ENCODE measurements at places on chromosomes 11 and 22.

DNA sequence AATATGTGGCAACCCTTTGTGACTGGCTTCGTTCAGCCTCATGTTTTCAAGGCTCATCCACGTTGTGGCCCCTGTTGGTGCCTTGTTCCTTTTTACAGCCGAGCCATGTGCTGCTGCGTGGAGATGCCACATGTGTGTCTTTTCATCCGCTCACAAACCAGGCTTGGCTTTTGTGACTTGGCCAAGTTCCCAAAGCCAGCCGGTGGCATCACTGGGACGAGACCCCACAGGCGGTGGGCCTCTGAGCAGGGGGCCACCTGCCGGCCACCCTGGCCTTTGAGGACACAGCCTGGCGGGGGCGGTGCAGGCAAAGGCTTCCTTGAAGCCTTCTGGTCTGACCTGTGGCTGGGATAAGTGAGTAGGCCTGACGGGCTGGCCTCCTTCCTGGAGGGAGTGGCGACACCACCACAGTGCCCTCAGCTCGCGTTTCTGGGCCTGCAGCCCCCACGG lies 10.5 kb downstream of the GRK2 start:
- no peak for DNase-seq

GRCh38 chr11:67523556-67524479 lies 572 bp upstream of the CABP2 start:
- DNase-seq: no peak

DNA sequence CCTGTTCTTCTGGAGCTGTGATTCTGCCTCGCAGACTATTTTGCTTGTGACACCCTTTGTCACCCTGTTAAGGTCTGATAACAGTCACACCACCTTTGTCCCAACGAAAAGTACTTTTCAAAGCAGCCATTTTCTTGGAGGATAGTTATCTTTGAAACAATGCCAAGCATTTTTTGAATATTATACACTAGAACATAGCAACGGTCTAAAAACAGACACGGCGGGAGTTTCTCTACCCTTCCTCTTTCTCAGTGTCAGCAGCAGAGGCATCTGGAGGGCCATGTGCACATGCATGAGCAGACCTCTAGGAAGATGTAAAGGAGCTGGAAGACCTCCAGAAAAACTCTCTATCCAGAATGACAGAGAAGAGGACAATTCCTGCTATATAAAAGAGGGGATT lies 86.5 kb downstream of the TRPC6 start:
- no peak for DNase-seq

GRCh38 chr11:67700141-67700540 lies 25.7 kb upstream of the ALDH3B2 start:
- no peak for DNase-seq

DNA sequence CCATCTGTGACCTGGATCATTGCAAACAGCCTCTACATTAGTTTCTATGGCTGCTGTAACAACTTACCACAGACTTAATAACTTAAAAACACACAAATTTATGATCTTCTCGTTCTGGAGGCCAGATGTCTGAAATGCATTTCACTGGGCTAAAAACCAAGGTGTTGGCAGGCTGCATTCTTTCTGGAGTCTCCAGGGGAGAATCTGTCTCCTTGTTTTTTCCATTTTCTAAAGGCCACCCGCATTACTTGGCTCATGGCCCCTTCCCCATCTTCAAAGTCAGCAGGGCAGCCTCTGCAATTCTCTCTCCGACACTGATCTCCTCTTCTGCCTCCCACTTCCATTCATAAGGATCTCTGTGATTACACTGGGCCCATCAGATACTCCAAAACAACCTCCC lies 11.6 kb downstream of the SCGB1A1 start:
- no peak for DNase-seq

GRCh38 chr11:29166306-29166705 lies 850.5 kb downstream of the KCNA4 start:
- DNase-seq: no peak

DNA sequence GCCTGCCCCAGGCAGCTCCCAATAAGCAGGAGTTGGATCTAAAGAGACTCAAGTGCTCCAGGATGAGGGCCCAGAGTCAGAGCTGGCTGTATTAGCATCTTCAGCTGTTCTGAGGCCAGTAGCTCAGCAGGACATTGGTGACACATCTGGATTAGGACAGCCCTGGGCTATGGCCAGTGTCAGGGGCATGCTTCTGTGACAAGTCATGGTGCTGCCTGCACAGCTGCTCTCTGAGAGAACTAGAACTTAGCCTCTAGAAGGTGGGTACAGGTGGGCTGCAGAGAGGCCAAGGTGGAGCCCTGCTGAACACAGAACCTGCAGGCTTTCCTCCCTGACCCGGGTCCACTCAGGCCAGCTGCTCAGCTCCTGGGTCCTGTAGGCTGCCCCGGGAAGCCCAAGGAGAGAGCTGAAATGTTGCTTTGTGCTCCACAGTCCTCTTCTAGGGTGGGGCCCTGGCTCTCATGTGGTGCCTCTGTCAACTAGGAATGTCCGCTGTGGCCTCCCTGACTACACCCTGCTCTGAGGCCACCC lies 426.9 kb downstream of the SOX6 start:
- DNase-seq: no peak

DNA sequence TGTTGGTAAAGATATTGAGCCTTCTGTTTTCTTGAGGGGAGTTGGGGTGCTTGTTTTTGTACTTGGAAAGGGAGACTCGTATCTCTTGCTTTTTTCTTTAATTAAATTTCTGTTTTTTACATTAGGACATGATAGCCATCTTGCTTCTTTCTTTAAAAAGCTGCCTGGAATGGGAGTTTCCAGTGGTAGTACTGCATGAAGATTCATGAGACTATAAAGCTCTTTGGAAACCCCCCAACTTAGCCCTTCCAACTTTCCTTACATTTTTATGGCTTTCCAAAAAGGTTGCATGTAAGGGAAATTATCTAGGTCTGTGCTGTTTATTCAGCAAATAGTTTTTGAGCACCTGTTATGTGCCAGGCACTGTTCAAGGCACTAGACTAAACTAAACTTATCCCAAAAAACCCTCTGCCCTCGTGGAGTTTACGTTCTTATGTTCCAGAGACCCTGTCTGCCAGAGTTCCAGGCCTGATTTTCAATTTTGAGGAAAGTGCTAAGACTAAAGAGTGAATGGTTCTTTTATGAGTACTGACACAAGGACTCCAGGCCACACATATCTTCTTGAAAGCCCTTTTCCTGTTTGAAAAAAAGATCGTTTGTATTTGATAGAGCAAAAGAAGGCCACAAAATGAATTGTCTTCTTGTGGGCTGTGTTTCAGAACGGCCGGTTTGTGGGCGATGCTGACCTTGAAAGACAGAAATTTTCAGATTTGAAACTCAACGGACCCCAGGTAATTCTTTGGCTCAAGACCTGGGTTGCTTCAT lies 31.9 kb downstream of the CTNND1 start:
- no peak for DNase-seq

- DNase-seq: no peak
Observed at GRCh38 chr11:1699771-1700170, 2.8 kb downstream of the KRTAP5-6 start.

- no peak for DNase-seq
Observed at GRCh38 chr11:73454987-73455386, 78.8 kb downstream of the RELT start.

GRCh38 chr11:12109591-12110196 lies 696 bp upstream of the MICAL2 start:
- DNase-seq: no peak

GRCh38 chr11:74449369-74449931 lies 17.9 kb downstream of the KCNE3 start:
- peak; percentile 71 for DNase-seq

- DNase-seq: no peak
Observed at GRCh38 chr11:96779030-96779429, 389.2 kb downstream of the JRKL start.

DNA sequence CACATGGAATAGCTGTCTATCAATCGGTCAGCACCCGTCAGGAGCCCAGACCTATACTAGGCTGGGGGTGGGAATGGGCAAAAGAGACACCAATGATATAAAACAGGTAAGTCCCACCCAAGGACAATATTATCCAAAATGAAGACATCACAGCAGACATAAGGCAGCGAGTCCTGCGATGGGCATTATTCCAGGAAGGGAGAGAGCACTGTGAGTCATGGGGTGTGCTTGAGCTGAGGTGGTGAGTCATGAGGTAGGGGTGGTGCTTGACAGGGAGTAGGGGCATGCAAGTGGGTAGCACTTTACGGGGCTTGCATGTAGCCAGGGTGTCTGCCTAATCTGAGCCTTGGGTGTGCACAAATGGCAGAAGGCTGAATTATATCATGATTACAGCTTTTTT lies 605.0 kb upstream of the CADM1 start:
- no peak for DNase-seq

All from CD4-positive, CD25-positive, alpha-beta regulatory T cell (primary cell).